IgD-negative memory B cell (primary cell): ENCODE measurements at places on chromosomes 6 and 20. TPM values are rescaled to one million over a fixed set of nuclear protein-coding genes. Genes with fewer than 3 reads are reported as not detected.

Gene ADAT2
- polyA plus RNA-seq: 1.7 TPM

Gene PPIL6
- 1.1 TPM for polyA plus RNA-seq

Gene HLA-DQA1
- polyA plus RNA-seq: 377 TPM

Gene ALDH5A1
- 16.0 TPM for polyA plus RNA-seq

Gene GJA1
- not detected for polyA plus RNA-seq

Gene POM121L2
- not detected for polyA plus RNA-seq

Gene FAM83B
- not detected for polyA plus RNA-seq

Gene CDH4
- not detected for polyA plus RNA-seq

Gene SAMD3
- 7.1 TPM for polyA plus RNA-seq

Gene ULBP3
- 1.1 TPM for polyA plus RNA-seq

Gene SLC22A16
- not detected for polyA plus RNA-seq

Gene OPRL1
- polyA plus RNA-seq: 3.7 TPM

Gene TINAG
- polyA plus RNA-seq: not detected

Gene MAPK13
- polyA plus RNA-seq: 47.1 TPM

Gene SRSF12
- 0.41 TPM for polyA plus RNA-seq

Gene BCL2L1
- polyA plus RNA-seq: 9.8 TPM

Gene NKAIN4
- polyA plus RNA-seq: not detected

Gene E2F1
- polyA plus RNA-seq: 0.43 TPM

Gene MUC22
- polyA plus RNA-seq: not detected

Gene DSP
- 3.2 TPM for polyA plus RNA-seq

Gene TFAP2D
- not detected for polyA plus RNA-seq

Gene DOP1A
- polyA plus RNA-seq: 4.9 TPM

Gene ULBP2
- 0.33 TPM for polyA plus RNA-seq

Gene IRAK1BP1
- polyA plus RNA-seq: 1.8 TPM

Gene MYBL2
- 4.6 TPM for polyA plus RNA-seq

Gene BNIP5
- not detected for polyA plus RNA-seq

Gene MYMX
- not detected for polyA plus RNA-seq

Gene UBE3D
- polyA plus RNA-seq: 6.2 TPM

Gene SIRPG
- 3.2 TPM for polyA plus RNA-seq

Gene BEND6
- not detected for polyA plus RNA-seq

Gene CLPSL2
- not detected for polyA plus RNA-seq

Gene ZNF311
- polyA plus RNA-seq: not detected

Gene CST5
- not detected for polyA plus RNA-seq

Gene DNMT3B
- polyA plus RNA-seq: not detected

Gene USP49
- polyA plus RNA-seq: 1.5 TPM

Gene VAPB
- 32.9 TPM for polyA plus RNA-seq

Gene FILIP1
- polyA plus RNA-seq: not detected

Gene LAMP5
- 1.9 TPM for polyA plus RNA-seq

Gene SLC44A4
- polyA plus RNA-seq: not detected

Gene ANGPT4
- polyA plus RNA-seq: not detected

Gene ISM1
- 0.13 TPM for polyA plus RNA-seq

Gene MYT1
- not detected for polyA plus RNA-seq

Gene DNAH8
- polyA plus RNA-seq: 0.94 TPM

Gene ELOVL5
- polyA plus RNA-seq: 156 TPM

Gene SNAI1
- 0.63 TPM for polyA plus RNA-seq

Gene KCNQ5
- polyA plus RNA-seq: 6.9 TPM

Gene BPIFB1
- not detected for polyA plus RNA-seq

Gene SLC35A1
- polyA plus RNA-seq: 20.1 TPM

Gene THBS2
- 0.08 TPM for polyA plus RNA-seq

Gene SLC17A3
- not detected for polyA plus RNA-seq

Gene MCCD1
- not detected for polyA plus RNA-seq
